ENCODE measurements at places on chromosomes 2 and 18. TPM values are rescaled to one million over a fixed set of nuclear protein-coding genes. Genes with fewer than 3 reads are reported as not detected.

- no peaks in the 10 kb centered on the region for H3K27me3 ChIP-seq
- H3K4me1 ChIP-seq = no peaks in the 10 kb centered on the region
- H3K36me3 ChIP-seq = no peaks in the 10 kb centered on the region
These were observed 10.4 kb upstream of the ZNF512 start for GRCh38 chr2:27572439-27572838.

GRCh38 chr2:65349863-65350262 lies 82.5 kb downstream of the SPRED2 start:
- peak; percentile 82 for DNase-seq
- no peaks in the 10 kb centered on the region for H3K27me3 ChIP-seq
- no peaks in the 10 kb centered on the region for H3K36me3 ChIP-seq
- H3K27ac ChIP-seq = no peak overlapping the region

DNA sequence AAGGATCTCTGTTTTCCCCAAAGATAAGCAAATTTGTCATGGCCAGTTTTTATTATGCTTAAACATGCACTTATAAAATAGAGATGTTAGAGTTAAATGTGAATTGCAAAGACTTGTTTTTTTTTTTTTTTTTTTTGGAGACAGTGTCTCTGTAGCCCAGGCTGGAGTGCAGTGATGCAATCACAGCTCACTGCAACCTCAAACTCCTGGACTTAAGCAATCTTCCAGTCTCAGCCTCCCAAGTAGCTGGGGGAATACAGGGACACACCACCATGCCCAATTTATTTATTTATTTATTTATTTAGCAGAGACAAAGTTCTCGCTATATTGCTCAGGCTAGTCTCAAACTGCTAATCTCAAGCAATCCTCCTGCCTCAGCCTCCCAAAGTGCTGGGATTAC lies 15.1 kb downstream of the PHOSPHO2 start:
- no peaks in the 10 kb centered on the region for H3K4me1 ChIP-seq
- H3K36me3 ChIP-seq = no peaks in the 10 kb centered on the region
- no peaks in the 10 kb centered on the region for H3K27me3 ChIP-seq

CIDEA gene
- polyA plus RNA-seq = 0.12 TPM

DNA sequence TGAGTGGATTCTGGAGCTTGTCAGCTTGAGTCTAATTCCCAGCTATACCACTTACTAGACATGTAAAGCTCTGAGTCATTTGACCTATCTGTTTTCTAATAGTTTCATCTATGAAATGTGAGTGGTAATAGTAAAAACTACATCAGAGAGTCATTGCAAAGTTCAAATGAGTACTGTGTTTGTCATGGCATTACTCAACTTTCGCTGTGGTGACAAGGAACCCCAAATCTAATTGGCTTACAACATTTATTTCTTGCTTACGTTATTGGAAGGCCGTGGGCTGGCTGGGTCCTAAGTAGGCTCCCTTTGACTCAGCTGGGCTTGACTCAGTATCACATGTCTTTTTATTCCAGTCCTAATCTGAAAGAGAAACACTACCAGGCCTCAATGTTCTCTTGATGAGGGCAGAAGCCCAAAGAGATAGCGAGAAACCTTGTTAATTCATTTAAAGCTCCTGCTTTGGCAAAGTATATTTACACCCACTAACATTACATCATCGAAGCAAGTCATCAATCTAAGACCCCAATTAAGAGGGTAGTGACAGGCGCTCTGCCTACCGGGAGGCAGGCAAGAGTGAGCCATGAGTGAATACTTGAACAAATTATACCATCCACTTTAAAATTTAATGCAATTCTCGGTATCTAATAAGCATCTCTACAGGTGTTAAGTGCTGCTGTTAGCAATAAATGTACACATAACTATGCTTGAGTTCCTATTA lies 431.8 kb upstream of the SPHKAP start:
- H3K27me3 ChIP-seq = no peaks in the 10 kb centered on the region
- peaks cover 7% of the 10 kb centered on the region for H3K4me1 ChIP-seq
- H3K4me3 ChIP-seq = no peak overlapping the region
- no peaks in the 10 kb centered on the region for H3K36me3 ChIP-seq
- peak overlapping the region; percentile 82 for H3K27ac ChIP-seq

DNA sequence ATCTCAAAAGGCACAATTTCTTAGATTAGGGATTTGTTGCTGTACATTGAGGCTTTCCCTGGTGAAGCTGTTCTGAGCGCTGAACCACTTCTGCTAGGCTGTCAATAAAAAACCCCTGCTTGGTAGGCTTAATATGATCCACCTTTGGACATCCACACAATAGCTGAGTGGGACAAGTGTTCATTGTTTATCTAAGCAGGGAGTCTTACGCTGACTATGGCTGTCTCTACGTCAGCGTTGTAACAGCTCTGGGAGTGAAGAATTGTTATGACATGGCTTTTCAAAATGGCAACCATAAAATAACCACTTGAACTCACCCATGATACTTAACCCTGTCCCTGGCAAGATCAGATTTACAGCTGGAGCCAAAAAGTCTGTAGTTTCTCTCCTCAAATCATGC lies 111.5 kb upstream of the SULT1C3 start:
- no peak overlapping the region for H3K27ac ChIP-seq
- H3K27me3 ChIP-seq = no peaks in the 10 kb centered on the region
- no peak for DNase-seq
- no peaks in the 10 kb centered on the region for H3K36me3 ChIP-seq

GULP1 gene
- 53.1 TPM for polyA plus RNA-seq

GRCh38 chr2:215885536-215885935 lies 127.8 kb downstream of the MREG start:
- no peaks in the 10 kb centered on the region for H3K27me3 ChIP-seq
- peak; percentile 55 for DNase-seq
- no peaks in the 10 kb centered on the region for H3K36me3 ChIP-seq
- peaks cover 4% of the 10 kb centered on the region for H3K4me1 ChIP-seq
- H3K27ac ChIP-seq = no peak overlapping the region
- H3K4me3 ChIP-seq = no peak overlapping the region

Measured in fibroblast of lung (primary cell).